Stimulated activated CD8-positive, alpha-beta memory T cell treated with anti-CD3 and anti-CD28 coated beads, Interleukin-15, amount 100 ng/mL, for 4 hours (primary cell): ENCODE measurements at places on chromosomes 5 and 9.

DNA sequence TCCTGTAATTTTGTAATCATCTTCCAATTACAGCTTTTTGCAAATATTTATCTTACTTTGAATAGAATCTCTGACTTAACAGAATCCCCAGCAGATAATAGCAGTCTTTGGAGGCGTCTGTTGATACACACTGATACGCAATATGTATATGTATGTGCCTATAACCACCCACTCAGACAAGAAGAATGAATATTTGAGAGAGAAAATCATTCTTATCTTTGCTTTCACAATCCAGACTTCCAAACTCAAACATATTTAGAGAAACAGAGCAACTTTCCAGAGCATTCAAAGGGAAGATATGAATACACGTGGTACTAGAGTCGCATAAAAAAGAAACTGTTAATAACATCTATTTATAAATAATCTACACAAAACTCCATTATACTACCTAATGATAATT lies 6.1 kb downstream of the RORB start:
- DNase-seq: no peak

GRCh38 chr9:93476924-93477323 lies 23.5 kb upstream of the FAM120AOS start:
- no peak for DNase-seq

GRCh38 chr5:13773649-13774048 lies 170.8 kb downstream of the DNAH5 start:
- DNase-seq: no peak

GRCh38 chr5:154418344-154418820 lies 27.4 kb upstream of the SAP30L start:
- DNase-seq: no peak

GRCh38 chr9:97363661-97364299 lies 48.1 kb upstream of the TDRD7 start:
- DNase-seq: no peak

DNA sequence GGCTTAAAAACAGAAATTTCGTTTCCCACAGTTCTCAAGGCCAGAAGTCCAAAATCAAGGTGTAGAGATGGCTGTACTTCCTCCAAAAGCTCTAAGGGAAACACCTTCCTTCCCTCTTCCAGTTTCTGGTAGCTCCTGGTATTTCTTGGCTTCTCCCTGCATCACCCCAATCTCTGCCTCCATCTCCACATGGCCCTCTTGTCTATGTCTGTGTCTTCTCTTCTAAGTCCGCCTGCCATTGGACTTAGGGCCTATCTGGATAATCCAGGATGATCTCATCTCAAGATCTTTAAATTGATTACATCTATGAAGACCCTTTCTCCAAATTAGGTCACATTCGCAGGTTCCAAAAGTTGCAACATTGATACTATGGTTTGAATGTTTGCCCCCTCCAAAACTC lies 105.6 kb downstream of the ATPSCKMT start:
- DNase-seq: no peak

- no peak for DNase-seq
These were observed 107.1 kb upstream of the POC5 start for GRCh38 chr5:75824323-75824722.

GRCh38 chr5:118224546-118224945 lies 763.8 kb downstream of the DTWD2 start:
- DNase-seq: no peak

- no peak for DNase-seq
These were observed 6.3 kb upstream of the KCNIP1 start for GRCh38 chr5:170497311-170498038.

DNA sequence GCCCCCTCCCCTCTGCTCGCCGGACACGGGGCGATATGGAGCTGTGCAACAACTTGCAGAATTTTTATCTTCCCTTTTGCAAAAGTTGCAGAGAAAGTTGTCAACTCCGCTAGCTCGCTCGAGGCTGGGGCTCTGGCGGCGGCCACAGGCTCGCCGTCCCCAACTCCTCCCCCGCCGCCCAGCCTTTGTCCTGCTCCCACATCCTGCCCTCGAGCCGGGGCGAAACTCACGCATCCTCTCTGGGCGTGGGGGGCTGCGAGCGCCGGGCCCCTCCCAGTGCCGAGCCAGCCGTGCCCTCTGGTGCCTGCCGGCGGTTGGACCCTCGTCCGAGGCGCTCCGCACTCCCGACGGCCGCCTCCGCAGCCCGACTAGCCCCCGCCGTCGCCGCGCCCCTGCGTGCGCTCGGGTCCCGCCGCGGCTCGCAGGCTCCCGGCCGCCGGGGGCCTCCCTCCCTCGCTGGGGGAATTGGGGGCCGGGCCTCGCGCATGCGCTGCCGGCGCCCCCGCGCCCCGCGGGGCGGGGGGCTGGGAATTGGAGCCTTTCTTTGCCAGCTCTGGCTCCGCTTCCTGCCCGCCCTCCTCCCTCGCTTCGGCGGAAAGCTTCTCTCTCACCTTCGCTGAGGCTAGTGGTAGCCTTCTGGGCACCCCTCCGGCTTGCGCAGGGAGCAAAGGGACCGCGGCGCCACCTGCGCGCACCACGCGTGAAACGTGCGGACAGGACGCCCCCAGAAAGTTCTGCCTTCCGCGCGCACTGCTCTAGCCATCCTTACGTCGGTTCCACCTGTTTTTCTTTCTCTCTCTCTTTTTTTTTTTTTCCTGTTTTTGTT lies at the start of gene CCNJL:
TSS of gene CCNJL (minus strand) at position 431 of the 826 bp plus-strand sequence. CDS start 641 bp downstream, outside the sequence.
- no peak for DNase-seq

DNA sequence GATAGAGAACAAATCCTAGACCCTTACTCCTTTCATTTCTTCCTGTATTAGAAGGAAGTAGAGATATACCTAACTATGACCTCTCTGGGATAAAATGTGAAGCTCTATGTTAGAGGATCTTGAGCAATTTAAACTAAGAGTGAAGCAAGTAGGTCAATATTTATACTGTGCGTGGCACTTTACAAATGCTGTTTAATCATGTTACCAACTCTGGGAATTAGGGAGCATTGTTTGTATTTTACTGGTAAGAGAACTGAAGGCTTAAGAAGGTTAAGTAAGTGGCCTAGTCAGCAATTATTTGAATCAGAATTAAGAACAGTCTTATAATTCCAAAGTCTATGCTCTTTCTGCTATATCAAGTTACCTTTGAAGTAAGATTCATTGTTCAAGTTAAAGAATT lies 12.0 kb downstream of the TNC start:
- DNase-seq: no peak

GRCh38 chr9:23496489-23497136 lies 329.4 kb downstream of the ELAVL2 start:
- DNase-seq: no peak

GRCh38 chr5:148808864-148809642 lies 17.4 kb upstream of the ADRB2 start:
- no peak for DNase-seq

- DNase-seq: no peak
These were observed 7.7 kb downstream of the LHFPL2 start for GRCh38 chr5:78640662-78641474.

GRCh38 chr9:91197232-91198181 lies 164.2 kb downstream of the AUH start:
- DNase-seq: no peak
